ENCODE measurements at places on chromosomes 3 and 15.

DNA sequence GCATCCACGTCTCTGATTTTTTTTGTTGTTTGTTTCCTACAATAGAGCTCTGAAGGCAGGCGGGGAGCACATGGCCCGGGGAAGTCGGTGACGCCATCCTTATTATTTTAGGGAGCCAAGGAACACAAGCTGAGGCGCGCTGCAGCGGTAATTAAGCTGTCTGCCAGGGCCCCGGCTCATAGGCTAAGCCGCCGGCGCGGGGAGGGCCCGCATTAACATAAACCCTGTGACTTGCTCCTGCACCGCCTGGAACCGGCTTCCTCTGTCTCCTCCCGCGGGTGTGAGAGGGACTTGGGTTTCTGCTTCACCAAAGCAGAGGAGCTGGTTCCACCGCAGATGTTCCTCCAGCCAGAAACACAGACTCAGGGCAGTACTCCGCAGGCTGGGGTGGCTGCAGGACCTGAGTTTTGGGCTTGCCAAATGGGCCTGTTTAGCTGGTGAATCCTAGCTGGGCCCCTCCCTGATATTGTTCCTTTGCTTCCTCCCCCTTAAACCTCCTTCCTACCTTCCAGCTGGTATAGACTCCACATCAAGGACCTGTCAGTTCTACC, 25.3 kb downstream of the ANP32A start:
- DNase-seq: peak; percentile 95

DNA sequence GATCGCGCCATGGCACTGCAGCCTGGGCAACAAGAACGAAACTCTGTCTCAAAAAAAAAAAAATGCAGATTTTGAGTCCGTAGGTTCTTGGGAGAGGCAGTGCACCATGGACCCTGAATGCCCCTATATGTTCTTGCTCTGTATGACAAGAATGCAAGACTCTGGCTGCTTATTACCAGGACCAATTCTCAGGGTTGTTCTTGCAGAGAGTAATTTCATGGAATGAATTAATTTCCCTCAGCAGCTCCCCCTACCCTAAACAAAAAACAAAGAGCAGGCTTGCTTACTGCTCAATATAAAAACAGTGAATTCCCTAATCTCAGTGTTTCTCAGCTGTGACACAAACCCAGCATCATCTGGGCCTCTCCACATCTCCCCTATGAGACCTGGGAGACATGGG, 20.5 kb upstream of the DYNC1LI1 start:
- no peak for DNase-seq

- no peak for DNase-seq
These were observed 22.8 kb downstream of the BCL2A1 start for GRCh38 chr15:79948095-79948695.

DNA sequence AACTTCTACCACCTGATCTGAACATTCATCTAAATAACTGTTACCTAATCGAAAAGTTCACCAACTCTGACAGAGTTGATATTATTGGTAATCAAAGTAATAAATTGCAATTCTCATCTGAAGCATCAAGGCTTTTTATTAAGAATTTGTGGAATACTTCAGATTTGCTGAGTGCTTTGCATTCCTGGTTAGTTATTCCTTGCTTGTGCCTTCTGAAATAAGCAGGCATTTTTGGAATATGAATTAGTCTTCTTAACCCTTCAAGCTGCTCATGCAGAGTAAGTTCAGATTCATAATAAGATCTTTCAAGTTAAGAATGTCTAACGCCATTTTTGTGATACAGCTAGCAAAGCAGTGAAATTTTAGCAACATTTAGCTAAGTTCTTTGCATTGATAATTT, 188.5 kb downstream of the ALCAM start:
- no peak for DNase-seq

DNA sequence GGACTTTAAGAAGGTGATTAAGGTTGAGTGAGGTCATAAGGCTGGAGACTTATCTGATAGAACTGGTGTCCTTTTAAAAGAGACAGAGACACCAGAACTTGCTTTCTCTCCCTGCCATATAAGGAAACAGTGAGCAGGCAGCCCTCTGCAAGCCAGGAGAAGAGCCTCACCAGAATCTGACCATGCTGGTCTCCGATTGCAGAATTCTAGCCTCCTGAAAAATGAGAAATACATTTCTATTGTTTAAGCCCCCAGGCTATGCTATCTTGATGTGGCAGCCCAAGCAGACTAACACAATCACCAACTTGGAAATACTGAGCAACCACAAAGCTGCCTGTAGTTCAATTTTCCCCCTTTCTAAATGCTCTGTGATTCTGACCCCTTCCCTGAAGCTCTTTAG, 161.4 kb upstream of the RARB start:
- DNase-seq: no peak

- peak; percentile 76 for DNase-seq
These were observed 23.9 kb downstream of the PLXNB1 start for GRCh38 chr3:48405971-48406370.

- peak; percentile 99 for DNase-seq
These were observed at the start of gene NBEAL2 for GRCh38 chr3:46978985-46979944. TSS of gene NBEAL2 (plus strand) at chr3:46979666. CDS start at chr3:46979862, 196 bp downstream.

- no peak for DNase-seq
These were observed 43.2 kb upstream of the BOC start for GRCh38 chr3:113167825-113168801.

- no peak for DNase-seq
These were observed 156.2 kb upstream of the THRB start for GRCh38 chr3:24650839-24651238.

- DNase-seq: no peak
These were observed 20.3 kb downstream of the IMPG2 start for GRCh38 chr3:101300073-101300472.

DNA sequence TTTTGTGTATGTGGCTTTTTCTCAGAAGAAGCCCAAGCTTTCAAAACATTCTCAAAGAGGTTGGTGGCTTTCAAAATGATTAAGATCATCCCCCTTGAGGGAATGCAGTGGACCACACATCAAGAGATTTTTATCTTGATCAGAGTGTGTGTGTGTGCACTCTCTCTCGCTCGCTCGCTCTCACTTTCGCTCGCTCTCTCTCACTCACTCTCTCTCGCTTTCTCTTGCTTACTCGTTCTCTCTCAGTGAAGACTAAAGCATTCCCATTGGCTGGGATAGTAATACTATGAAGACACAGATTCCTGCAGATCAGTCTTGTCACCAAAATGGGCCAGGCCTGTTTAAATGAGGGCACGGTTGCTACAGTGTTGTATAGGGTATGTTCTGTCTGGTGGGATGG, 365.7 kb downstream of the EDEM1 start:
- DNase-seq: no peak

GRCh38 chr3:143187111-143187510, 67.5 kb downstream of the CHST2 start:
- no peak for DNase-seq

DNA sequence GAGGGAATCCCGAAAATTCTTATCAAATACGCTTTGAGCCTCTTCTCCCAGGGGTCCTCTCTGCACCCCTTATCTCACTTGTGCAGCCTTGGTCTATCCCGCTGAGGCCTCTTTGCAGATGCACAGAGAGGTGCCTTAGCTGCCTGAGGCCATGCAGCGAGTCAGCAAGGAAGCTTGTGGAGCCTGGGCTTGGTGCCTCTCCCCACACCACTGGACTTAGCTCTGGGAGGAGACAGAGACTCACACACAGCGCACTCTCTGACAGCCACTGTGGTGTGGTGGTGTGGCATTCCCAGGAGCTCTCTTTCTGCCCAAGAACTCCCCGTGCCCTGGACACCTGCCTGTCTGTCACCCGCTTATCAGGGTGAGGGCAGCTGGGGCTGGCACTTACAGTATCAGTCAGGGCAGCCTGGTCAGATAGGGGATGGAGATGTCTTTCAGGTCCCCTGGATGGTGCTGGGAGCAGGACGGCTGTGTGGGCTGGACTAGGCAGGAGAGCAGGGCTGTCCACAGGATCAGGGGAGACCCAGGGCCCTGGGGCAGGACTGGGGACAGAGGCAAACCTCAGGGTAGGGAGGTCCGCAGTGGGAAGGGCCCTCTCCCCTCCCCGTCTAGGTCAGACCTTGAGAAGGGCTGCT, 10.2 kb upstream of the LINGO1 start:
- no peak for DNase-seq

GRCh38 chr3:5054098-5054497, 68.0 kb upstream of the ARL8B start:
- DNase-seq: no peak

DNA sequence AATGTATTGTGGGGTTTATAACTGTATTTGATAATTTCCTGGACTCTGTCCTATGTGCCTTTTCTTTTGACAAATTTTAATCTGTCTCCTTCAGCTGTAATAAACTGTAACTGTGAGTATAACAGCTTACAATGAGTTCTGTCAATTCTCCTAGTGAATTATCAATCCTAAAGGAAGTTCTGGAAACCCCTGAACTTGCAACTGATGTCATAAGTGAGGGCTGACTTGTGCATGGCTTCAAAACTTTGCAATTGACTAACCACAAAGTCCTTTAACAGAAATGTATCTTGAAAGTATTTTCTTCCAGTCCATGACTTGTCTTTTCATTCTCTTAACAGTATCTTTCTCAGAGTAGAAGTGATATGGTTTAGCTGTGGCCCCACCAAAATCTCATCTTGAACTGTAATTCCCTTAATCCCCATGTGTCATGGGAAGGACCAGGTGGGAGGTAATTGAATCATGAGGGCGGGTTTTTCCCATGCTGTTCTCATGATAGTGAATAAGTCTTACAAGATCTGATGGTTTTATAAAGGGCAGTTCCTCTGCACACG, 108.3 kb downstream of the TFDP2 start:
- no peak for DNase-seq

DNA sequence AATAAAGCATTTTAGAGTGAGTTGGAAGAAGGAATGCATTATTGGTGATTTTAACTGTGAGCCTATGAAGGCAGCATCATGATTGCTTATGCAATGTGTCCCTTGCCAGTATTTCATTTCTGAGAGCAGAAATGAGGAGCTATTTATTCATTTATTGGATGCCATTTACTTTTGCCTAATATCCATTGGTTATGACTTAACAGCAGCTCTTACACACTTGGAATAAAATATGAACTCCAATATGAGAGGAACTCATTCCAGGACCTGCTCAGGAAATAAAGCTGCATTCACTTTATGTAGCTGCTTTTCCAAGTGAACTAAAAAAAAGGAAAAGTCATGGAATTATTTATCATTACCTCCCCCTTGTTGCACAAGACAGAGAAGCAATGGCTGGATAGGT, 280.1 kb downstream of the LRTM1 start:
- DNase-seq: no peak

DNA sequence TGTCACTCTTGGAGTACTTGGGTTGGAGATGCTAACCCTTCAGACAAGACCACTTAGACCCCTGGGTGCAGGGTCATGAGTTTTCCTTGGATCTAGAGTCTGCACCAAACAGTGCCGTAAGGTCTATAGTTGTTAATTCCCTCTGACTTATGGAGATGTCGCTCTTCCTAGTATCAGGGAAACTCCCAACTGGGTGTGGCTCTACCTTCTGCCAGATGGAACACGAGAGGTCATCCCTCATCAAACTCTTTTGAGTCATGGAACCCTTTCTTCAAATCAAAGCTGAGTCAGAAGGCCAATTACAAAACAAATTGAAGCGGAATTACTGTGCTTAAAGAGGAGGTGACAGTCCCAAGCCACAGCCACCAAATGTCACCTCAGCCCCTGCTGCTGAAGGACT, 514.9 kb upstream of the PROK2 start:
- DNase-seq: no peak

Data from lower leg skin (tissue), 4 donors.